Activated CD4-positive, alpha-beta T cell treated with anti-CD3 and anti-CD28 coated beads, Interleukin-10, Interleukin-2, amounts not matched to agents 100 ng/mL and 50 ng/mL, durations not matched to agents 16 hours and 8 hours (primary cell): ENCODE measurements at places on chromosomes 2 and 18.
A peak's percentile ranks its signal among the peaks of the same experiment; 100 is the strongest.

- DNase-seq, result no peak
Observed at GRCh38 chr18:48939205-48940097, 11.3 kb downstream of the SMAD7 start.

DNA sequence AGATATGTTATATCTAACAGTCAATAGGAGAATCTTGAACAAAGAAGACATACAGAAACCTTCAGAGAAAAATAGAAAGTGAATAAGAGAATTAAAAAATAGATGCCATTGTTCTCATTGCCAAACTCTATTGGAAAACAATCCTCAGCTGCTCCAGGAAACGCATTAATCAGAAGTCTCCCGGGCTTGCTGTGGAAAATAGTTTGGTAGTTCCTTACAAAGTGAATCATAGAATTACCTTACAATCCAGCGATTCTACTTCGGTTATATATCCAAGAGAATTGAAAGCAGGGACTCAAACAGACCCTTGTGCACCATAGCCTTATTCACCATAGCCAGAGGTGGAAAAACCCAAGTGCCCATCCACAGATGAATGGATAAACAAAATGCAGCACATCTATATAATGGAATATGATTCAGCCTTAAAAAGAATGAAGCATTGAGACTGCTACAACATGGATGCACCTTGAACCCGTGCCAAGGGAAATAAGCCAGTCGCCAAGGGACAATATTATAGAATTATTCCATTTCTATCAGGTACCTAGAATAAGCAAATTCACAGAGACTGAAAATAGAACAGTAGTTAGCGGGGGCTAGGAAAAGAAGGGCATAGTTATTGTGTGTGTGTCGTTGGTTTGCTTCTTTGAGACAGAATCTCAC lies 21.9 kb upstream of the CHRNA1 start:
- no peak for DNase-seq

GRCh38 chr18:10290638-10291235 lies 163.7 kb upstream of the APCDD1 start:
- no peak for DNase-seq

DNA sequence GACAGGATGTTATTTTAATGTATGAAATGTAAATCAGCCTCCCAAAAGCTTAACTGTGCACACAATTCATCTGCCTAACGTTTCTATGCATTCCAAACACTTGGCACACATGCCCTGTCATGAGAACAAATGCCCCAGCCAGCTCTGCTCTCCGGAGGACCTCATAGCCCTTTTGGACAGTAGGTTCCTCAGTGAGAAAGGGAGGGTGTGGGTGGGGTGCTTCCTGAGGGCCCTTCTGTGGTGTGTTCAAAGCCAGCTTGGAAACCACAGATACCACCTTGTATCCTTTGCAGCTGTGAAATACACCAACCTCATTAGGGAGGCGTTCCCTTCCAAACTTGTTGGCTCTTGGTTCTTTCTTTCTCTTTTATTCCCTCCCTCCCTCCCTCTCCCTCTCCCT lies 102.2 kb upstream of the ASB18 start:
- DNase-seq, result peak; percentile 34

GRCh38 chr2:226581004-226581403 lies 218.6 kb downstream of the IRS1 start:
- no peak for DNase-seq

DNA sequence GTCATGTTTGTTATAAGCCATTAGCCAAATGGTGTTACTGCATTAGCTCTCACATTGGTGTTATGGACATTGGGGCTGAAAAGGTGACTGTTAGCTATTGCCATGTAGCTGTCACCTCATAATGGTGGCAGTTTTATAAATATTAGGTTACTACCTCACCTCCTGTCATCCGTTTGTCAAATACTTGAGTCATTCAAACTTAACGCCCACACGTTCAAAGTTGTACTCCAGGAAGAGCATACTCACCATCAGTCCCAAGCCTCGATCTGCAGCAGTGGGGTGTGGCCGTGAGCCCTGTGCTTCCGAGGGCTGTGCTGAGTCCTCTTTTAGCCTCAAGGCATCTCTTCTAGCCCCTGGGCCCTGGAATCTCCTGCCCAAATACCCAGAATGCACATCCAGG lies 87.3 kb downstream of the PDK1 start:
- no peak for DNase-seq

DNA sequence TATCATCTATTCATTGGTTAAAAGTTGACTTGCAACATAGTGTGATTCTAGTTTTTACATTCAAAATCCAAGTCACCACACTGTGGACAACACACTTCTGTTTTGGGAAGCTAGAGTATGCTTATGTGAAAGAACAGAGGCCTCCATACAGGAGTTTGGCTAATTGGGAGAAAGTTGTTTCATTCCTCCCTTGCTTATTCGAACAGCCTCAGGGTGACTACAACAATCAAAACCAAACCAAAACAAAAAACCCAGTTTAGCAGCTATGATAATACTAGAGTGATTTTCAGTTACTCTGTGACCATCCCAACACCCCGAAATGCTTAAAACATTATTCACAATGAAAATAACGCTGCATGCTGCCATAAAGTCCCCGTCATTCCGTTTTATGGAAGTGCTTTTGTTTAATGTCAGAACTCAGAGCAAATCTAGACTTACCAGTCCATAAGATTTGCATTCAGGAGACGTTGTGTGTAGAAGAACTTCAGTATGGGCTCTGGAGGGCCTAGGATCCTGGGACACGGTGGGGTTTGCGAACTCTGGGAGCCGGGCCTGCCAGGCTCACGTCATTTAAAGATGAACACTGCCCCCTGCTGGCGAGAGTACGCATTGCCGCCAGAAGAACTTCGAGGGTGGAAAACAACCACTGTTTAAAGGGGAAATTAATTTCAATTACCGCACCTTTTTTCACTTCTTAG lies 111.4 kb downstream of the FTCDNL1 start:
- DNase-seq, result peak; percentile 53
